Stimulated activated CD4-positive, alpha-beta T cell treated with anti-CD3 and anti-CD28 coated beads, Interleukin-15, amount 100 ng/mL, for 24 hours (primary cell): ENCODE measurements at places on chromosomes 5 and 9.

GRCh38 chr9:130766021-130766926 lies 68.8 kb upstream of the ABL1 start:
- DNase-seq = no peak

DNA sequence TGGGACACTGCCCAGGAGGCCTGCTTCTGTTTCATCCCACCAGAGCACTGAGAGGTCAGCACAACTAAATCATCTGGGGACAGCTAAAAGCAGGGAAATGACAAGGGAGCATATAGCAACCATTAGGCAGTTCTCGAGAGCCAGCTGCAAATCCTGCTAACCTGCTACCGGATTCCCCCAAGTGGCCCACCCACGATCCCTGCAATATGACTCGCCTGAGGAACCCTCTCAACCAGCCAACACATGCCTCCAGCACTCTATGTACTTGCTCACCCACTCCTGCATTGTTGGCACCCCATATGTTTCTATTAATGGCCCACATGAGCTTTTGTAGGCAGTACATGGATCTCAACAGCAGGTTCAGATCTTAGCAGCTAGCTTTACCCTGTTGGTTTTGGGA lies 326.0 kb downstream of the GABRG2 start:
- no peak for DNase-seq

DNA sequence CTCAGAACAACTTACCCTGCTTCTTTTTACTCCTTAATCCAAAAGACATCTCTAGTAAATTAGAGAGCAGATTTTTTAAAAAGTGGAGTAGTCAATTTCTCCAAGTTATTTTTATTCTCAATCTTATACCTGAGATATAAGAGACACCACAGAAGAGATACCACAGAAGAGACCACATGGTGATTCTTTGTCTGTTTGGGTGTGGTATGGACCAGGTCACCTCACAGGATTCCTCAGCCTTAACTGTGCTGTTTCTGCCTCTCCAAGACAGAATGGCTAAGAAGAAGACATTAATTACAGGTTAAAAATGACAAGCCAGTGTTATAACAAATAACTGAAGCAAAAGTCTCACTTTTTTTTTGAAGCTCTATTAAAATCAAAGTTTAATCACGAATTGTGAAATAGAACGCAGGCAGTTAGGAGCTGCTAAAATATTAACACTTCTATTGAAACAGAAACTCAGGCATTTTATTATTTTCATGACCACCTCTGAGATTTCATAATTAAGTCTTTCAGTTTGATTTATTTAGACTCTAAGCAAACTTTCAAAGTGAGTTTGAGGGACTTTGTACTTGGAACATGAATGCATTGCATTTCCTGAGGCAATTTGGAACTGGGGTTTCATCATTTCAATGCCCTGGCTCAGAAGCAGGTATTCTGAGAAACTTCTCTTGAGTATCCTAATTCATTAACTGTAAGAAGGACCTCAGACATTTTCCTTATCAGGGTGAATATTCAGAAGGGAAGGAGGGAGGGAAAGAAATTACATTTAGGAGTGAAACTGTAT lies 280.7 kb downstream of the KCTD16 start:
- no peak for DNase-seq

GRCh38 chr5:61624553-61625136 lies 292.6 kb downstream of the ZSWIM6 start:
- DNase-seq = no peak

DNA sequence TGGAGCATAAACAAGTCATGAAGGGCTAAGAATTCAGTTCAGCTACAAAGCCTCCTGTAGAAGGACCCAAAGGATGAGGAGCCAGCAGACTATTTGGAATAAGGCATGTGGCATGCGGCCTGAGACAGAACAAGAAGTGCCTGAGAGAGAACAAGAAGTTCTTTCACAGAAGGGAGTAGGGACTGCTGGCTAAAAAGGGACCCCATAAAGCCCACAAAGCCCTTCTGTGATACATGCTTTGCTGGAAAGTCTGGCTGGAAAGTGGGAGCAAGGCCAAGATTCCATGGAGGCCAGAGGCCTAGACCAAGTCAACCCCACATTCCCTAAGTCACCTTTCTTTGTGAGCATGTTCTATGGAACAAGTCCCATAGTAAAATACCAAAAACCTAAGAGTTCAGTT lies 35.9 kb upstream of the UBAP2 start:
- DNase-seq = no peak

DNA sequence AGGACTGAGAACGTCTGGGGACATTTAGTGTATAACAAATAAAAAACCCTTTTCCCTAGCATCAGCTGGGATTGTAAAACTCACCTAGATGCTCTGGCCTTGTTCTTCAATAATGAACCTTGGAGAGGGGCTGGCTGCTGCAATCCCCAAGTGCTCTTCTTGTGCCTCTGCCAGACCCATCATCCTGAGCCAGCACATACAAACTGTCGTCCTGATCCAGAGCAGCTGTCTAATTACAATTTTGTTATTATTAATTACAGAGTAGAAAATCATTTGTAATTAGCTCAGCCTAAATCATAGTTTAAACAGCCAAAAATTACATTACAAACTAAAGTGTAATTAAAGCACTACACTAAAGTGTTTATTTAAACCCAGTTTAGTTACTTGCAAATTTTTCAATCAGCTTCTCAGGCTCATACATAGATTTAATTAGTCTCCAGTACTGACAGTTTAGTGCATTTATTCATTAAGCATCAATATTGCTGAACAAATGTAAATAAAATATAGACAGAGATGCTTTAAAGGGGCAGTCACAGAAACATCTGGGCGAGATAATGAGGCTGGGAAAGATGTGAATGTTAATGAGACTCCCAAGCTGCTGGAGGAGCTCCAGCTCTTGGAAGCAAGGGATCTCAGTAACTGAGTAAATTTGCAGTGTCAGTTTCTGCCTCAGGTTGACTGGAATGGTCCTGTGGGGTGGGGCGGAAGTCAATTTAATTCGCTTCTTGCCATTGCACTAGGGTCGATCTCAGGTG lies 632.3 kb upstream of the TLE4 start:
- DNase-seq = no peak

- no peak for DNase-seq
Measured at GRCh38 chr5:5475975-5476374, 53.5 kb downstream of the ICE1 start.

GRCh38 chr9:108779551-108780325 lies 76.0 kb downstream of the ACTL7B start:
- DNase-seq = no peak

DNA sequence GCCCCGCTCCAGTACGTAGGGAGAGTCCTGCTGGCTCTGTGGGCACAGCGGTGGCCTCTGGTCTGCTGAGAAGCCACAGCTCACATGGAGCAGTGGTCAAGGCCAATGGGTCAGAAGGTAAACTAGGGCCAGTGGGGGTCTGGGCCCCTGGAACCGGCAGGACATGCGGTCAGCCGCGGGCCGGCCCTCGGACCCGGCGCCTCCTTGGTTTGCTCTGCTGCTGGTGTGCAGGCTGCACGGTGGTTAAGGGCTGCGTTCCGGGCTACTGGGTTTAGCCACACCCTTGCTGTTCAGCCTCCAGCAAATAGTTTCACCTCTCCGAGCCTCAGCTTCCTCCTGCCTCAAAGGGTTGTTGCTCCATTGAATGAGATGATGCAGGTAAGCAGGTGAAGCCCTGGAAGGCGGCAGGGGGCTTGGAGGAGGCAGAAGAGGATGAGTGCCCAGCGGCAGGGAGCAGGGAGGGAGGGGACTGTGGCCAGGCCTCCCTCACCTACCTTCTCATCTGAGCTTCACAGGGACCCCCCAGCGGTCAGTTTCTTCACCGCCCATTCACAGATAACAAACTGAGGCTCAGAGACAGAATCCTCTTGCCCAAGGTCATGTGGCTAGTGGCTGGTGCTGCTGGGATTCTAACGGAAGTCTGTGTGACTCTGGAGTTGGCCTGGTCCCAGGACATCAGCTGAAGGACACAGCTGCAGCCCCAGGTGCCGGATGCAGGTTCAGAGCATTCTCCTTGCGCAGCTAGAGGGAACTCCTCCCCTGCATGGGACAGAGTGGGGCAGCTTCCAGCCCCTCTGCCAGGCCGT lies 3.7 kb upstream of the COL5A1 start:
- no peak for DNase-seq

- DNase-seq = no peak
Measured at GRCh38 chr5:2140501-2141175, 257.9 kb upstream of the IRX4 start.

DNA sequence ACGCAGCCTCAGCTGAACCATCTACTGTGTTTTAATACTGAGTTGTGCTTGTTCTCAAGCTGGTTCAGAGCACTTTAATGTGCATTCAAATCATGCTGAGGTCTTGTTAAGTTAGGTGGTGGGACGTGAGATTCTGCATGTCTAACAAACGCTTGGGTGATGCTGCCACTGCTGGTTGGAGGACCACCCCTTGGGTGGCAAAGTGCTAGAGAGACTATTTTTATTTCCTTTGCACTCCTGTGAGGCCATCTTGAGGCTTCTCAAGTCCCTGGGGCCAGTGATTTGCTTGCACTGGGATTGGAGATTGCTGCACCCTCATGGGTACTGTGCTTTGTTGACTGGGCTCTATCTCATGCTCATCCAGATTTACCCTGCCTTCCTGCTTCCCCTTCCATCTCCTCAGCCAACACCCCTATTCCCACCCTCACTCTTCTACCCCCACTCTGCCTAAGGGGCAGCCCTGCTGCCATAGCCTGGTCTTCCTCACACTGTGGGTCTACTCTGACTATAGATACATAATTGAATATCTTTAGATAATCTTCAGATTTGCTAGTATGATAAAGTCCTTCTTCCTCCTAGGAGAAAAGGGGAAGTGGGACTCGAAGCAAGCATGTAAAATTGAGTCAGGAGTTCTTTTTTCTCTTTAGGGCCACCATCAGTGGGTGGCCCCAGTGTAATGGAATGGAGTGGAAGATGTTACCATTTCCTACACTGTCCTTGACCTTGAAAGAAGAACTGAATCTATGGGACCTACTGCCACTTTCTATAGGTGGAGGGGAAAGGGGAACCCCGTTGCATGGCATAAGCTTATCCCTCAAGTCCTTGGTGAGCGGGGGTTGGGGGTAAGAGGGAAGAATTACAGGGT lies 45.1 kb upstream of the SUB1 start:
- no peak for DNase-seq

DNA sequence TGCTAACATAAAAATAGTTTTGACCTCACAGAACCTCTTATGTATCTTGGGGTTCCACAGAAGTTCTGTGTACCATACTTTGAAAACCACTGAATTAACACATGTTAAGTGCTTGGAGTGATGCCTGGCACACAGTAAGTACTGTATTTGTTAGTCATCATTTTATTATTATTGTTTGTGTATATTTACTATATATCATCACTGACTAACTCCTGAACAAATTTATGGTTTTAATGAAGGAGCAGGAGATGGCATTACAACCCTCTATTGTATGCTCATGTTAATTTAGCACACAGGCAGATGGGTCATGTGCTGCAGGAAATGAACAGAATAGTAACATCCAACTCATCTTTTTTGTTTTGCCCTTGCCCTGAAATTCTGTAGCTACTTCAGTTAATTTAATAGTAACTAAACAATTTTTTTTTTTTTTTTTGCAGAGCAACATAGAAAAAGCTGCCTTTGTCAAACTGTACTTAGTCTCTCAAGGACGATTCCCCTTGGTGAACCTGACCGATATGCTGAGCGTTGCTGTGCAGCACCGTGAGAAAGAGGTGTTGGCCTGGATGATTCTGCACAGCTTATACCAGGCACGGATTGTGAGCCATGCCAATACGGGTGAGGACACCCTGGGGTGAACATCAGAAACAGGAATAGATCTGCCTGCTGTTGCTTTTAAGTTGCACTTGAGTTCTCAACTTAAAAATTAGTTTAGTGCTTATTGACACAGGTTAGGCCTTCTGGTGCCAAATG lies 45.4 kb downstream of the HACD4 start:
- no peak for DNase-seq

- DNase-seq = no peak
Measured at GRCh38 chr5:59504043-59504442, 389.5 kb downstream of the PDE4D start.

GRCh38 chr5:126403876-126404275 lies 19.3 kb upstream of the GRAMD2B start:
- no peak for DNase-seq

- no peak for DNase-seq
Measured at GRCh38 chr9:106846857-106847256, 16.1 kb upstream of the ZNF462 start.

GRCh38 chr9:122406070-122406890 lies 35.5 kb downstream of the PTGS1 start:
- no peak for DNase-seq

DNA sequence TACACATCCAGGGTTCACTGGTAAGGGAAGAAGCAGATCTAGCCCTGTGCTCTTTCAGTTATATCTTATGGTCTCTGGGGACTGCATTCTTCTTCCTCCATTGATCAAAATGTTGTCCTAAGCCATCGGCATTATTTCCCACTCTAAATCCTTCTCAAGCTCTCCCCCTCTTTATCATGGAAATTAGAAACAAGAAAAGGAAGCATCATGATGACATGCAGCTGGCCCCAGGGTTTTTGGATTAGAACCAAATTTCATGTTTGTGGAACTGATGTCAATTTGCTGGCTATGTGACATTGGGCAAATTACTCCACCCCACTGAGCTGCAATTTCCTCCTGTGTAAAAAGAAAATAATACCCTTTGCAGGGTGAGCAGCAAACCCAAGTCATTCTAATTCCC lies 39.5 kb downstream of the MFAP3 start:
- no peak for DNase-seq

GRCh38 chr5:138543730-138544104 lies 681 bp upstream of the ETF1 start:
- peak; percentile 85 for DNase-seq

DNA sequence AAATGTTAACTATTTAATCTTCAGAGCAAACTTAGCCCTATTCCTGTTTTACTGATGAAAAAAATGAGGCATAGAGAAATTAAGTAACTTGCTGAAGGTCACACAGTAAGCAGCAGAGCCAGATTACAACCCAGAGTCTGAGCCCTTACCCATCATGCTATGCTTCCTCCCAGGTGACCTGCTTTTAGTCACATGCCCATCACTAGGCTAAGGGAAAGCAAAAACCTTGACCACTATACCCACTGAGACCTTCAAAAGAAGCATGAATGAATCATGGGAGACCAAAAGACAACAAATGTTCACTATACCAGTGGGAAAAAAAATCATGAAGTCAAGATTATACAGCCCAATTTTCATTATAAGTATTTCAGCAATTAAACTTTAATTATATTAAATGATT lies 5.3 kb upstream of the HAUS6 start:
- no peak for DNase-seq

DNA sequence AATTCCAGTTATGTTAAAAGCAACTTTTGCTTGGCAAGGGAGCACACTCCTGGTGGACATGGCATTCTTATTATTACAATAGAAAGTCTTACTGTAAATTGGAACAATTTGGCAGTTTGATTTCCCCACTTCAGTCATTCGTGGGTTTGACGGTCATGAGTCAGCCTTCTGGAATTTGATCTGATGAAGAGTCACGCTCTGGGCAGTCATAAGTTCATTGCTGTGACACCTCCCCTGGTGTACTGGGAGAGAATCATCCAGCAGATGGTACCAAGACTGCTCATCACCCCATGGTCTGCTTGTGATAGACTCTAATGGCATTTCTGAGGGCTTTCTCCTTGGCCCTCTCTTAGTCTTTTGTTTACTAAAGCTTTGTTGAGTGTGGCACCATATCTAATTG lies 53.8 kb downstream of the GLRA1 start:
- peak; percentile 7 for DNase-seq
